ENCODE measurements at places on chromosomes 2 and 18.
A peak's percentile ranks its signal among the peaks of the same experiment; 100 is the strongest.

DNA sequence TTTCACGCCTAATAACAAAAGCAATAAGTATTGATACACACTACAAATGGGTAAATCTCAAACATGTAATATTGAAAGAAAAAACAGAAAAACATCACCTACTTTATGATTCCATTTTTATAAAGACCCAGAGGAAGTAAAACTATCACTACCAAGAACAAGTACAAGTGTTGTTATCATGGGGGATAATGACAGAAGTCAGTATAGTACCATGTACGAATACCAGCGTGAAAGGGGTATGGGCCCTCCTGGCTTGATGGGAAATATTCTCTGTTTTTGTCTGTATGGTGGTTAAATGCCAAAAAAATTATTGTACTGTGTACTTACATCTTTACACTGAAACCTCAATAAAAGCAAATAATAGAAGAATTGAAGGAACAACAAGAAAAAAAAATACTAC, 665.7 kb downstream of the TMEM182 start:
- DNase-seq, result no peak

GRCh38 chr2:88590998-88591613, 36.2 kb downstream of the EIF2AK3 start:
- DNase-seq, result peak; percentile 15

- DNase-seq, result no peak
Measured at GRCh38 chr18:79748321-79749180, 49.2 kb upstream of the KCNG2 start.

DNA sequence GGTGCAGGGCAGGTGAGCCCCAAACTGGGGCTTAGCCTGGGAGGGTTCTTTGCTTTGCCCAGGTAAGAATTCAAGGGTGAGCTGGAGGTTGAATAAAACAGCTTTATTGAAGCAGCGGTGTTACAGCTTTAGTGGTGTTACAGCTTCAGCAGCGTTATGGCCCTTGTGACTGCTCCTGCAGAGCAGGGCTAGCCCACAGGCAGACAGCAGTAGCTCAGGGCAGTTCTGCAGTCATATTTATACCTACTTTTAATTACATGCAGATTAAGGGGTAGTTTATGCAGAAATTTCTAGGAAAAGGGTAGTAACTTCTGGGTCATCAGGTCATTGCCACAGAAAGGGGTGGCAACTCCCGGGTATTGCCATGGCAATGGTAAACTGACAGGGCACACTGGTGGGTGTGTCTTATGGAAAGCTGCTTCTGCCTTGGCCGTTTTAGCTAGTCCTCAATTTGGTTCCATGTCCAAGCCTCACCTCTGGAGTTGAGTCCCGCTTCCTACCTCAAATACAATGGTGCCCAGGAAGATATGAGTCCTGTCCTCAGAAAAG, 78.2 kb downstream of the THNSL2 start:
- DNase-seq, result no peak

DNA sequence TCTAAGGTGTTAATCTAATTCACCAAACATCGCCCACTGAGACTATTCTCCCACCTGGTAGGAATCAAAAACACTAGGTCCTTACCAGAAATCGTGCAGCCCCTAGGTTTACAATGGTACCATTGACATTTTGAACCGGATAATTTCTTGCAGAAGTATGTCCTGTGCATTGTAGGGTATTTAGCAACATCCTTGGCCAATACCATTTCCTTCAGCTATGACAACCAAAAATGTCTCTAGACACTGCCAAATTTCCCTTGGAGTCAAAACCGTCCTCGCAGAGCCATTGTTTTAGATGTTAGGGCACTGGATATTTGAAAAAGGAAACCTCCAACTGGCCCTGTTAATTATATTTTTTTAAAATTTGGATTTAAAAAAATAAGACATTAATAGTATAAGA, 3.8 kb downstream of the VPS54 start:
- no peak for DNase-seq

DNA sequence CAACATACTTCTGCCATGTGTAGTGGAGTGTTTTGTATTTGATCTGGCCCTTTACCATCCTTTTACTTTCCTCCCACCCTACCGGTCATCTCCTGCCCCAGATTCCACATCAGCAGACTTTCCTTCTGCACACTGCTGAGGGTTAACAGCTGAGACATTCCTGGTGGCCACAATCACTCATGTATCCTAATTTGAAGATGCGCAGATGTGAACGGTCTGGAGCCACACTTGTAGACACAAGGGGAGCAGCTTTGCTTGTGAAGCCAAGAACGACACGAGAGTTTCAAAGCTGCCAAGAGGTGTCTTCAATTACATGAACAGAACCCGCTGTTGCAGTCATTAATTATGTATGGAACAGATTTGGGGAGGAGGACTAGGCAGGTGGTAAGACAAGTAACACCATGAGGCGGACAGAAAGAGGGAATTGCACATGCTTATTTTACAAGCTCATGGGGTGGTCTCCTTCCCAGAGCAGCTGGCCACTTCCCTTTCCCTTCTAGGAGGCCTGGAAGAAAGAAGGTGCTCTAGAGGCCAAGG, 260.7 kb upstream of the KLHL29 start:
- DNase-seq, result no peak

- DNase-seq, result no peak
Measured at GRCh38 chr2:37671816-37672103, 318 bp upstream of the CDC42EP3 start.

- DNase-seq, result no peak
Measured at GRCh38 chr2:100900156-100900795, 80.3 kb downstream of the NPAS2 start.

GRCh38 chr2:201472411-201472810, 20.9 kb downstream of the STRADB start:
- no peak for DNase-seq

DNA sequence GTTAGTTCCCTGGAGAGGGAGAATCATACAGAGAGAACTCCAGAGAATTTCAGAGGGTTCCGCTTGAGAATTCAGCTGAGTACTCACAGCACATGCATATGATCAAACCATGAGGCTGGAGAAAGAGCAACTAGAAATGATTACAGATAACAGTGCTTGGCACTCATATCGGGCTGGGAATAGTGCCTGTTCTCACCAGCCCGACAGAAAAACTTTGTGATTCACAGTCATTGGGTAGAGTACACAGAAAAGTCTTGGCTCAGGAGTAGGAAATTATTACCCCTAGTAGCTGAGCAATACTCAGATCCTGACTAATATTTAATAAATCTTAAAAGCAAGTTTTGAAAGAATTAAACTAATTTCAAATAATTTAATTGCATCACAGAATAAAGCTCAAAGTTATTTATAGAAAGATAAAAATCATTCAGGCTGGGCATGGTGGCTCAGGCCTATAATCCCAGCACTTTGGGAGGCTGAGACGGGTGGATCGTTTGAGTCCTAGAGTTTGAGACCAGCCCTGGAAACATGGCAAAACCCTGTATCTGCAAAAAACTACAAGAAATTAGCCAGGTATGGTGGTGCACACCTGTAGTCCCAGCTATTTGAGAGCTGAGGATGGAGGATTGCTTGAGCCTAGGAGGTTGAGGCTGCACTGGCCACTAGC, 6.8 kb downstream of the WDPCP start:
- DNase-seq, result no peak

DNA sequence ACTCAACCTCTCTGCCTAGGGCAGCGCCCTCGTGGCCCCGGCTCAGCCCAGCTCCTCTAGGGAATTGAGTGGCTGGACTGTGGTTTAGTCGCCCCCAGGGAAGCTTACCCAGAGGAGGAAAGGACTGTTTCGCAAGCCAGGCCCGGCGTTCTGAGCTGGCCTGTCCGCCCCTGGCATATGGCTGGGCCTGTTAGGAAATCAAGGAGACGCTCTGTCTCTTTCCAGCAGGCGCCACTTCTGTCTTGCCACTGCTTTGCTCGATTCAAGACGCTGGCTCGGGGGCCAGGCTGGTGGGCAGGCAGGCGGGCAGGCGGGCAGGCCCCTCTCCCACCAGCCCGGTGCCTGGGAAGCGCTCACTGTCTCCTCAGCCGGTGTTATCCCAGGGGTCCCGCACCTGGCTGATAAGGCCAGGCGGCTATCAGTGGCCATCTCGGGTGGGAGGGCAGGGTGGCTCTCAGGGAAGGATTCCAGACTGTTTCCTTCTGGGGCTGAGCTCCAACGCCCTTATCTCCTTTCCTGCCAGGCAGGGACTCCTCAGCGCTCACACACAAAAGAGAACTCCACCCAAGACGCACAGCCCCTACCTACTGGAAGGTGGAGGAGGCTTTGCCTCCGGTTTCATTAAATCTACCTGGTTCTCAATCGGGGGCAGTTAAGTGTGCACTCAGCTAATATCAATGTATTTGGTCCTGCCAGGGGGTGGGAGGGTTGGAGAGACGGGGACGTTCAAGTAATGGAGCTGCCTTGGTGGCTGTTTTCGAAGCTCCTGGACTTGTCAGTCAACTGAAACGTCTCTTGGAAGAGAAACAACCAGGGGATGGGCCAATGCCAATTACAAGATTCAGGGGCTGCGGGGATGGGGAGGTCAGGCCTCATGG, 109.1 kb downstream of the SMAD7 start:
- DNase-seq, result no peak

- DNase-seq, result no peak
Measured at GRCh38 chr2:176239031-176239430, 30.2 kb upstream of the MTX2 start.

- no peak for DNase-seq
Measured at GRCh38 chr2:19292007-19292406, 66.4 kb downstream of the OSR1 start.

GRCh38 chr18:79260510-79260909, 135.2 kb upstream of the NFATC1 start:
- DNase-seq, result no peak

GRCh38 chr2:15293262-15293937, 267.7 kb downstream of the NBAS start:
- DNase-seq, result no peak

GRCh38 chr2:27591745-27592144, 8.9 kb downstream of the ZNF512 start:
- DNase-seq, result no peak

GRCh38 chr2:112658839-112659667, 13.3 kb downstream of the SLC20A1 start:
- no peak for DNase-seq

GRCh38 chr18:32595832-32596231, 125.2 kb upstream of the GAREM1 start:
- DNase-seq, result no peak

- no peak for DNase-seq
Measured at GRCh38 chr2:190500054-190500502, 34.4 kb downstream of the NEMP2 start.

GRCh38 chr2:215843579-215843978, 169.8 kb downstream of the MREG start:
- no peak for DNase-seq

DNA sequence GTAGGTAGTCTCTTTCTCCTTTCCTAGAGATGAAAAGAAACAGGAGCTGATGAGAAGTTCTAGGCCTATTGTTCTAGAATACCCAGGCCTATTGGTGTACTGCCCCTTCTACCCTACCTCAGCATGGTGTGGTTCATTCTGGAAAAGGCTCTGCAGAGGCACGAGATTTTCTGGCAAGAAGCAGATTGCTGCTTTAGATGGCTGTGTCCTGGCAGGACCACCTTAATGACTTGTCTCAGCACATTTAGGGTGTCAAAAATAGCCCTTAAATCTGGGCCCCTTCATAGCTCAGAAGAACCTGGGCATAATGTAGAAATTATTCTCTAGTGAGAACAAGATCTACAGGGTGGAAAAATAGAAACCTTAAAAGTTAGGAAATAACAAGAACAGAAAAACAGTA, 87.9 kb downstream of the BCL2L11 start:
- DNase-seq, result no peak

DNA sequence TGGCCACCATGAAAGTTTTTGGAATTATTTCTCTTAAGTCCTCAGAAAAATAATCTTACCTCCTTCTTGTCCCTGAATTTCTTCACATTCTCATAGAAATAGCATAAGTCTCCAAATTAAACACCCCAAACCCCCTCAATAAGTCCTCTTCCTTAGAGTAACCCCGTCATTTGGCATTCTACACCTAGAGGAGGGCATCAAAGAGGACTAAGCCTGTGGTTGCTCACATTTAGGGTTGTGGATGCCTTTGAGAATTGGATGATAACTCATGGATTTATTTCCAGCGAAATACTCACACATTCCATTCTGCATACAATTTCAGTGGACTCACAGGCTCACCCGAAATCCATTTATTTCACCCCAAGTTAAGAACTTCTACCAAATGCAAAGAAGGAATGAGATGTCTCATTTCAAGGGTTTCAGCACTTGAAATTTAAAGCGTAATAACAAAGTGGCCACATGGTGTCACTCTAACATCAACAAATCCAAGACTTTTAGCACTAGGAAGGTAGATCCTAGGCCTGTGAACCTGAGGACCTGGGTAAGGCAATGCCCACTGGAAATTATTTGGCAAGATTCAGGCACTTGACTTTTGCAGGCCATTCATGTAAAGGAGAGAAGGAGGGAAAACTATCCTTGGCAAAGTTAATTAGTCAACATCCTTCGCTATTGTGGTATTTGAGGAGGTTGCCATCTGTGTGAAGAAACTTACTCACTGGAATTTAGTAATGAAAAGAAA, 24.6 kb downstream of the DYTN start:
- peak; percentile 37 for DNase-seq

DNA sequence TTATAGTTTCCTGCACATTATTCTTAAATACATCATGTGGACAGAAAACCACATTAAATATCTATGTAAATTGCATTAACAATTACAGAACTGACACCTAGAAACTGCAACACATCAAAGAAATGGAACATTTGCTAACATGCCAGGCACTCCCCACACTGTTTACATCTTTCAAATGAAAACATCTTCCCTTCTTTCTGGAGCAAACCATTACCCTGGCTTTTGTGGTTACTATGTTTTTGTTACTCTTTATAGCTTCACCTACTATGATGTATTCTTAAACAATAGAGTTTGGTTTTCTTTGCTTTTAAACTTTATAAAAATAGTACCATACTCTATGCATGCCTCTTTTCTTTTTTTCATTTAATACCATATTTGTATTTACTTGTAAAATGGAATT, 1894.5 kb upstream of the CELF4 start:
- DNase-seq, result no peak

DNA sequence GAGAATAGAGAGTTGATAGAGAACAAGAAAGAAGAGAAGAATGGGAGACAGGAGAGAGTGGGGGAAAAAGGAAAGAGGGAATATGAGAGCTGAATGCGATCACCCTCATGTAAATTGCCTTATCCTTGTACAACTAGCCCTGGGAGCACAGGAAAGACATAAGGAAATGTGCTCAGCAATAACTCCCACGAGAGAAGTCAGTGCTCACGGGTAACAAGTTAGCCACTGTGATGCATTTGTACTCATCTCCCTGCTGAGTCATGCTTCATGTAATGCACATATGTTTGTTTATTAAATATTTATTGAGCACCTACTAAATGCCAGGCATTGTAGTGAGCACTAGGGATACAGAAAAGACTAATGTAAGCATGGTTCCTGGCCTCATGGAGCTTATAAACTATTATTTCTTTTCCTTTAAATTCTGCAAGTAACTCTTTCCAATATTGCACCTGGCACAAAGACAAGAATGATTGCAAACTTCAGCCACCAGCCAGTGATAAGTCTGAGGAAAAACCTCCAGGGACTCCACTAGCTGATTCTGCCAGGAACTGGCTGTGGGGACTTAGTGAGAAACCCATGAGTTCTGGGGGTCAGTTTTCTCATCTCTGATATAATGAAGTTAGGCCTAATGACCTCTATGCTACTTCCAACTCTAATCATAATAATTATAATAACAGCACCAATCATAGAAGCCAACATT, 124.1 kb downstream of the LNPK start:
- DNase-seq, result no peak

- no peak for DNase-seq
Measured at GRCh38 chr18:63963615-63964256, 6.1 kb upstream of the SERPINB8 start.

GRCh38 chr2:194495046-194495445, 1162.0 kb upstream of the SLC39A10 start:
- DNase-seq, result no peak

GRCh38 chr18:2653467-2653866, 2.1 kb upstream of the SMCHD1 start:
- DNase-seq, result no peak

Data from NCI-H1048 (cell line).